ENCODE measurements at places on chromosomes 6 and 20. TPM values are rescaled to one million over a fixed set of nuclear protein-coding genes. Genes with fewer than 3 reads are reported as not detected.
A peak's percentile ranks its signal among the peaks of the same experiment; 100 is the strongest.

- DNase-seq: no peak
Observed at GRCh38 chr20:17615645-17616479, 46.0 kb downstream of the DSTN start.

- DNase-seq: peak; percentile 47
Observed at GRCh38 chr20:35318502-35319157, 26.4 kb upstream of the FAM83C start.

DNA sequence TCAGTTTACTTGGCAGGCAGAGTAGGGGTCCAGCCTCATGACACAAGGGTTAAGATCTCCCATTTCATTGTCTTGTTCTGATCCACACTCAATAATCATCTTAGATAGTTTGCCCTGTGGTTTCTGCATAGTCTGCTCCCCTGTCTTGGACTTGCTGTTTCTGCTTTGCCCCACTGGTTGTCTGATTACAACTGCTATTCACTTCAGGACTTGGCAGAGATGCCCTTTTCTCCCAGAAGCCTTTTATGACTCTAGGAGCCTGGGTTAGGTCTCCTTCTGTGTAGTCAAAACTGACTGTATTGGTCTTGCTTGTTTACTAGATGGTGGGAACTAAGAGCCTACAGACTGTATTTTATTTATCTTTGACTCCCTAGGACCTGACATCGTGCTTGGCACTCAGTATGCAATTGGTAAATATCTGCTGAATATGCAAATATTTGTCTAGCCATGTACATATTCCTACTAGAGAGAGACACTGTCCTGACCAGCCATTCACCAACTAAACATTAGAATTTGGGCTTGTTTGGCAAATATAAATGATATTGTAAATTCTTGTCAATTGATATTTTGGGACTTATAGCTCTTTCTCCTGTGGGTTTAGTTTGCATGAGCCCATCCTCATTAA lies 165.9 kb upstream of the KCNK16 start:
- no peak for DNase-seq

GRCh38 chr20:46302106-46302505 lies 6.2 kb downstream of the CDH22 start:
- DNase-seq: no peak

DNA sequence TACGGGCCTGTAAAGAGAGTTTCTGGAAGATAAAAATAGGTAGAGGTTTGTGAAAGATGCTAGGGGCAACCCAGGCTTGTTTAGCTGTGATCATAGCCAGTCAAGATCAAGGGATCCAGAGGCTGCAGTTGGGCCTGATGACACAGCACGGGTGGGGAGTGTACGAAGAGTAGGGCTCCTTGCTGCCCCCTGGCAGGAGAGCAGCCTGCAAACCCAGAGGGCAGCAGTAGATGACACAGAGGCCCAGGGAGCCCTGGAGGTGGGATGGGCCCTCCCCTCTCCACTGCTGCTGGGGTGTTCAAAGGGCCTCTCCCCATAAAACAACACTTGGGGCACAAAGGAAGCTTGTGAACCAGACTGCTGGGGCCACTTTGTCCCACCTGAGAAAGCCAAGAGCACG lies 47.2 kb downstream of the VEGFA start:
- DNase-seq: no peak

DNA sequence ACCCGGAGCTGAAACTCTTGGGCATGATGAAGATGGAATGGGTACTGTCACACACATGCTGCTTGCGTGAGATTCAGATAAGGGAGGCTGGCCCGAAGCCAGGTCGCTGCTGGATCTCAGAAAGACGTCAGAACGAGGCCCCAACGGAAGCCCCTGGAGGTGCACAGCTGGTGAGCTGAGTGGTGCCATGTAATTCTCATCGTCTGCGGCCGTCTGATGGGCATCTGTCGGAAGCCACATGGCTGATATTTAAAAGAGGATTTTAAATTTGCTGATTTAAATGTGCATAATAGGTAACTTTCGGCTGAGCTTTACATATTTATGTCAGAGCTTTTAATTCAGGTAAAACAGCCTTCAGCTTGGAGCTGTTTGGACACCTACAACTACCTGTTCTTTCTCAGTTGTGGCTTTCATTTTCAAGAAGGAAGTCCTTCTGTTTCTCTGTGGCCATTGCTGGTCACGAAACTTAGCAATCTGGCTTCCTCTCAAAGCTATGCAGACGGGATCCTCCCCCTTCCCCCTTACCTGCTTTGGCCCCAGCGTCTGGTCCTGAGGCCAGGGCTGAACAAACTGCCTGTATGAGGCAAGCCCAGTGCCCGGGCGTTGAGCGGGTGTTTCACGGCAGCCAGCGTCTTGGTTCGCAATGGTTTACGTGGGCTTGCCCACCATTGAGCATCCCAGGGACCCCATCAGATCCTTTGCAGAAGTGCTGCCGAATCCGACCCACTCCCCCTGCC lies 9.2 kb downstream of the SLCO4A1 start:
- peak; percentile 70 for DNase-seq

DNA sequence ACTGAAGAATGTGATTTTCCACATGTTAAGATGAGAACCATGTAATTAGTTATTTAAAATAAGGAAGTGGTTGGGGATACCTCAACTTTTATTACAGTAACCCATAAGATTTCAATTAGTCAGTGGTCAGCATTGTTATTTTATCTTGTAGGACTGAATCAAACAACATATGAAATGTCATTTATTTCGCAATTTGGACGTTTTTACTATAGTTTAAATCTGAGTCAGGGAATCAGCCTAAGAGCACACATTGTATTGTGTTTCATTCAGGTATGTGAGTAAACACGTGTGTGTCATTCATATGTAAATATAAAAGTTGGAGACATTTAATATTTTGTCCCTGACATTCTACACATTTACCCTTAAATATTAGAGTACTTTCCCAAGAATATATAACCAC lies 1418.7 kb downstream of the GRIK2 start:
- no peak for DNase-seq

DNA sequence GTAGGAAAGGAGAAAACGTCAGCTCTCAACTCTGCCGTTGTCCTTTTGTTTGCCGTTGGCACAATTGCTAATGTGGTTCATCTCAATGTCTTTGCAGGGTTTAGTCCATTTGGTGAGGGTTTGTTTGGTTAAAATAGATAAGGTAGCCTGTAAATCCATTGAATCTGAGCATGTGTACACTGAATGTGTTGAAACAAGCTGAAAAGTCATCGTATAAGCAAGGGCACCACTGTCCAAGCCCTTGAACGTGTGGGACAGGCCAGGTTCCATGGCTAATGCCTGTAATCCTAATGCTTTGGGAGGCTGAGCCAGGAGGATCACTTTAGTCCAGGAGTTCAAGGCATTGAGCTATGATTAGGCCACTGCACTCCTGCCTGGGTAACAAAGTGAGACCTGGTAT lies 224.7 kb upstream of the PLCB4 start:
- no peak for DNase-seq

GRCh38 chr20:848193-848592 lies 14.7 kb downstream of the FAM110A start:
- no peak for DNase-seq

GRCh38 chr6:142566628-142567396 lies 265.0 kb downstream of the ADGRG6 start:
- DNase-seq: peak; percentile 24

DNA sequence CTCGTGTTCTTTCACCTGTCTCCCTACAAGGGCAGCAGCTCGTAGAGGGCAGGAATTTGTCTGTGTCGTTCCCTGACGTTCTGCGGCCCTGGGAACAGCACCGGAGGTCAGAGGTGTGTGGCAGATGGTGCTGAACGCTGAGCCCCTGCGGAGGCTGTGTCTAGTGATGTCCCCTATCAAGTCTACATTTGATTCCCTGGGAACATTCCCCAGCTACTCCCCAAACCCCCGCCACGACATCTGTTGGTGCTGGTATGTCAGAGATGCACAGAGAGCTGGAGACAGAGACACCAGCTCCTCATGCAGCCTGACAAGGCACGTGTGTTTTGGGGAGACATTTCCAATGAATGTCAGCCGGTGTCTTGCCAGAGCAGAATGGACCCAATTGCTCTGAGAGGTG lies 7.7 kb downstream of the PMEPA1 start:
- DNase-seq: no peak

GRCh38 chr20:32124916-32125454 lies 15.5 kb downstream of the TM9SF4 start:
- DNase-seq: no peak

DNA sequence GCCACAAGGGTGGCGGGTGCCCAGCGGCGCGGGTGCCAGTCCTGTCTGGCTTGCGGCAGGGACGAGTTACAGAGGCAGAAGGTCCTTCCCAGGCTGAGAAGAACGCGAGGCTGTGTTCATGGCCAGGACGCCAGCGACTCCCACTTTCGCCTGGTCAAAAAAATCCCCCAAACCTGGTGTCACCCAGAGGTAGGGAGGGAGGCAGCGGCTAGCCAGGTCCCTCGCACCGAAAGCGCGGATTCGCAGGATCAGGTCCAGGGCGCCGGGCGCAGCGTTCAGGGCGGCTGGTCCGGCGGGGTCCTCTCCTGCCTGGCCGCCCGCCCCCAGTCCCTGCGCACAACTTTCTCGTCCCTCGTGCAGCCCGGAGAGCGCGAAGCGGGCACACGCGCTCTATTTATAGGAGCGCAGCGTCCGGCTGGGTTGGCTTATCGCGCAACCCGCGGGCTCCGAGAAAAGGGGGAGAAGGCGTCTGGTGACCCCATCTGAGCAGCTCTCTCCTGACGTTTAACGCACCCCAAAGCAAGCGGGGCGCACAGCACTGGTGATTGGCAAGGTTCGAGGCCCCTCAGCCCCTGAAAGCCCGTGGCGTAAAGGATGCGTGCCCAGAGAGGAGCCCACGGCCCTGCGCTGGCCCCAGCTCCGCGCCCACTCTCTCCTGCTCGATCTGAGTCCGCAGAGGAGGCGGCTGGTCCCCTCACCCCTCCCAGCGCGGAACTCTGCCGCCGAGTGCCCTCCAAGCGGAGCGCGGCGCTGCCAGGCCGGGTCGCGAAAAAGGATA lies 519 bp downstream of the CBLN4 start:
- no peak for DNase-seq

GRCh38 chr6:64737418-64737817 lies 969.6 kb downstream of the EYS start:
- DNase-seq: no peak

DNA sequence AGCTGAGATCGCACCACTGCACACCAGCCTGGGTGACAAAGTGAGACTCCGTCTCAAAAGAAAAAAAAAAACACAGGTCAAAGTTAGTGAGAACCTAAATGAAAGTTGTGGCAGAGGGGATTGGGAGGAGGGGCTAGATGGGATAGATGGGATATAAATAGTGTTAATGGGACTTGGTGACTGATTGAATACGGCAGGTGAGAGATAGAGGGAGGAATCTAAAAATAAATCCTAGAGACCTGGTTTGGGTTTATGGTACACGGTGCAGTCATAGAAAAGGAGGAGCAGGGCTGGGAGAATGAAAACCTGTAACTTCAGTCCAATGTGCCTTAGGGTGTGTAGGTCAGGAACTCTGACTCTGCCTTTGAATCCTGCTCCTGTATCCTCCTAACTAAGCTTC lies 25.0 kb upstream of the DEK start:
- DNase-seq: no peak

GRCh38 chr20:35776513-35777101 lies 4.8 kb downstream of the PHF20 start:
- peak; percentile 58 for DNase-seq

GRCh38 chr6:150420926-150421325 lies 52.1 kb downstream of the IYD start:
- DNase-seq: no peak

GRCh38 chr6:42095094-42095493 lies 44.8 kb downstream of the TAF8 start:
- DNase-seq: no peak

GRCh38 chr20:45951925-45952834 lies 17.7 kb downstream of the PCIF1 start:
- DNase-seq: no peak

GRCh38 chr6:157982563-157983405 lies 1.1 kb downstream of the SYNJ2 start:
- DNase-seq: no peak

GRCh38 chr6:139154881-139155547 lies 20.1 kb downstream of the HECA start:
- DNase-seq: no peak

DNA sequence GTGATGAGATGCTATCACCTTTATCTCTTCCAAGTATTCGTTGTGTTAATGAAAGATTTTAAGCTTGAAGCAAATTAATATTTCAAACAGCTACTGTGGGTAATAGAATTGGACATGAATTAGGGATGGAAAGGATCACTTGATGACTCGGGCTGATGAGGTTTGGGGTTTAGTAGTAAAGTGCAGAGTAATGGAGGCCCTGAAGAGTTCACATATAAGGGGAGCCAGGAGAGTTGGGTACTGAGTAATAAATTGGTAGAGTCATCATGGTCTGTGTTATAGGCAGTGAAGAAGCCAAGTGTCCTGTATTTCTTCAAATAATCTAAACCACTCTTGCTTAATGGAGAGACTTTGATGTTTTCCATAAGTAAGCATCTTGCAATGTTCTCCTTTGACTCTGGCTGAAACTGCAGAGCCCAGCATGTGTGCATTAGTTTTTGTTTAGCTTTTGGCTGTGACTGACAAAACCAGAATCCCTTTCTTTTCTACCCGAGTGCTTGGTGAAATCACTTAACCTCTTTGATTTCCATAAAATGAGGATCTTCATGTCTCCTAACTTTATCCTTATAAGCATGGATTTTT lies 57.6 kb downstream of the L3MBTL3 start:
- DNase-seq: no peak

DNA sequence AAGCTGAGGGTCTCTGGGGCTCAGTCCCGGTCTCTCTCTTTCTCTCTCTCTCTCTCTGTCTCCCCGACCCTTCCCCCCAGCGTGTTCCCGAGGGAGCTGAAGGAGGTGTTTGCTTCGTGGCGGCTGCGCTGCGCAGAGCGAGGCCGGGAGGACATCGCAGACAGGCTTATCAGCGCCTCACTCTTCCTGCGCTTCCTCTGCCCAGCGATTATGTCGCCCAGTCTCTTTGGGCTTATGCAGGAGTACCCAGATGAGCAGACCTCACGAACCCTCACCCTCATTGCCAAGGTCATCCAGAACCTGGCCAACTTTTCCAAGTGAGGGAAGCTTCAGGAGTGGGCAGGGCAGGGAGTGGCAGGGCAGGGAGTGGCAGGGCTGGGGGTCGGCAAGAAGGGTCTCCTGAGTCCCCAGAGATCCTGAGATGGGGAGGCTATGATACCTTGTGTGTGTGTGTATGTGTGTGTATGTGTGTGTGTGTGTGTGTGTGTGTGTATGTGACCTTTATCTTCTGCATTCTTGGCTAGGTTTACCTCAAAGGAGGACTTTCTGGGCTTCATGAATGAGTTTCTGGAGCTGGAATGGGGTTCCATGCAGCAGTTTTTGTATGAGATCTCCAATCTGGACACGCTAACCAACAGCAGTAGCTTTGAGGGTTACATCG lies 13.6 kb upstream of the ZBTB9 start:
- no peak for DNase-seq

Gene TNNC2
- not detected for total RNA-seq

Gene HDGFL1
- total RNA-seq: not detected

Gene SS18L1
- total RNA-seq: 0.51 TPM

Gene TMEM200A
- 24.9 TPM for total RNA-seq

Gene CFB
- not detected for total RNA-seq

Gene PRICKLE4
- 17.9 TPM for total RNA-seq

Gene CNKSR3
- total RNA-seq: 15.6 TPM

Gene PACSIN1
- total RNA-seq: not detected
